Suppressor macrophage treated with lipopolysaccharide for 1 hour (primary cell): ENCODE measurements at places on chromosomes 5 and 9.

GRCh38 chr5:94744906-94745305 is 126.4 kb downstream of the SLF1 start:
- peak; percentile 7 for DNase-seq

DNA sequence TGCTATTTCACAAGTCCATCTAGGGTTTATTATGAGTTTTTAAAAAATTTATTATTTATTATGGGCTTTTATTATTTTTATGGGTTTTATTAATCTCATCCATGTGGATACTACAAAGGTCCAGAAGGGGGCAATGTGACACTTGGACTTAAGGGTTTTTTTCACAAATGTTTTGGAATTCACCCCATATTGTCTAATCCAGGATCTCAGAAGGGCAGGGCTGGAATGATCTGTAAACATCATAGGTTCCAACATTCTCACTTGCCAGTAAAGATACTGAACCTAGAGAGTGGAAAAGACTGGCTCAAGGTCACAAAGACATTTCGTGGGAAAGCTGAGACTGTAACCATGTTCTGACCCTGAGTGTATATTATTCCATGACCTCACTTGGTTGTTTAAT is 35.6 kb downstream of the NIM1K start:
- DNase-seq, result peak; percentile 69

DNA sequence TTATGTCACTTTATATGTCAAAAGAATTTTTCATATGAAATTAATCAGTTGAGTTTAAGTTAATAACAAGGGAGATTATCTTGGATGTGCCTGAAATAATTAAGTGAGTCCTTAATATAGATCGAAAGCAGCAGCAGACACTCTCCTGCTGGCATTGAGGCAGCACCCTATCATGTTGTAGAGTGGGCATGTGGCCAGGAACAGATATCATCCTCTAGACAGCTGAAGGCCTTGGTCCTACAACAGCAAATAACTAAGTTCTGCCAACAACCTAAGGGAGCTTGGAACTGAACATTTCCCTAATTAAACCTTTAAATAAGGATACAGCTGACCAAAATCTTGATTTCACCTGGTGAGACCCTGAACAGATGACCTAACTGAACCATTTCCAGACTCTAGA is 25.8 kb upstream of the UGT3A1 start:
- DNase-seq, result no peak

GRCh38 chr5:159003045-159004030 is 96.4 kb downstream of the EBF1 start:
- DNase-seq, result peak; percentile 39

DNA sequence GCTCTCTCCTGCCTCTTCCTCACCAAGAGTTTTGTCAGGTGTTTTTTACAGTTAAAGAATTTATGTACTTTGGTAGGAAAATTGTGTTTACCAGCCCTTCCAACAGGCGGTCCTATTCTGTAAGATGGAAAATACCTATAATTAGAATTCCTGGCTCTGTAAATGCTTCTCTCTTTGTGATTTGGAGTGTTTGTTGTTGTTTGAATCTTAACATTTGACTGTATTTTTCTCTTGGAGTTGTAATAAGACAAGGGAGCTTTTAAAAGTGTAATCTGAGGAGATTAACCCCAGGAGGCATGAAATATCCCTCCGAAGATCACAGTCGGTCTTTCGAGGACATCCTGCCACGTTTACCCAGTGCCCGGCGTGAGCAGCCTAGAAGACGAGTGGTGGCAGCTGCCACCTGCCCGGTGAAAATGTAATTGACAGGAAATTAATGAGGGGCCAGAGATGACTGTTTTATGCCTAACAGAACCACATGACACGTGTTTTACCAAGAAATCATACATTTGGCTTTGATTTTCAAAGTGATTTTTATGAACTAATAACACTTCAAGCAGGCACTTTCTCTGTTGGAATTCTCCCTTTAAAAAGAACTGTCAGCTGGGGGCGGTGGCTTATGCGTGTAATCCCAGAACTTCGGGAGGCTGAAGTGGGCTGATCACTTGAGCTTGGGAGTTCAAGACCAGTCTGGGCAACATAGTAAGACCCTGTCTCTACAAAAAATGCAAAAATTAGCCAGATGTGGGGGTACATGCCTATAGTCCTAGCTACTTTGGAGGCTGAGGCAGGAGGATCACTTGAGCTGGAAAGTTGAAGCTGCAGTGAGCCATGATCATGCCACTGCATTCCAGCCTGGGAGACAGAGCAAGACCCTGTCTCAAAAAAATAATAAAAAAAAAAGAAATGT is 20.0 kb downstream of the ANKRD33B start:
- DNase-seq, result no peak

- DNase-seq, result no peak
Measured at GRCh38 chr5:132388244-132389050, 18.9 kb downstream of the SLC22A5 start.

GRCh38 chr5:35561396-35561795 is 56.3 kb upstream of the SPEF2 start:
- no peak for DNase-seq

DNA sequence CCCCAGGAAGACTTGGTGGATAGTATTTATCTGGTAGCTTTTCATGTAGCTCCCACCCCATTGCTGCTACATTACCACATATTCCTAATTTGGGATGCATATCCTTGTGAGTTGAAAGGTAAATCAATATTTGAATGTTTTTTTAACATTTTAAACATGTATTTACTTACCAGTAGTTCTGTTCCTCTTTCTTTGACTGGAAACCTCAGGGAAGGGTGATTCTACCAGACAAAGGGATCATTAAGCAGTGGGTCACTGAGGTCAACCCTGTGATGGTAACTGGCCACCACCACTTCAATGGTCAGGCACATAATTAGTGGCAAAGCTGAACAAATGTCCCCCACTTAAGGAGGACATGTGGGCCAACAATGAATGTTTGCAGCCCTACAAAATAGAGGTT is 27.2 kb upstream of the KLF9 start:
- DNase-seq, result no peak
